ENCODE measurements at places on chromosomes 2 and 18. TPM values are rescaled to one million over a fixed set of nuclear protein-coding genes. Genes with fewer than 3 reads are reported as not detected.

Gene UGT1A3
- not detected for total RNA-seq

Gene HOXD11
- total RNA-seq, result not detected

Gene SS18
- 22.2 TPM for total RNA-seq

Gene CCT7
- total RNA-seq, result 195 TPM

Gene HTR2B
- total RNA-seq, result 33.0 TPM

Gene ORMDL1
- 11.4 TPM for total RNA-seq

Gene SPHKAP
- not detected for total RNA-seq

Gene ACOXL
- not detected for total RNA-seq

All from fibroblast of the aortic adventitia (primary cell).